Activated CD4-positive, alpha-beta memory T cell treated with anti-CD3 and anti-CD28 coated beads for 36 hours (primary cell): ENCODE measurements at places on chromosomes 5 and 9. TPM values are rescaled to one million over a fixed set of nuclear protein-coding genes. Genes with fewer than 3 reads are reported as not detected.
A peak's percentile ranks its signal among the peaks of the same experiment; 100 is the strongest.

DNA sequence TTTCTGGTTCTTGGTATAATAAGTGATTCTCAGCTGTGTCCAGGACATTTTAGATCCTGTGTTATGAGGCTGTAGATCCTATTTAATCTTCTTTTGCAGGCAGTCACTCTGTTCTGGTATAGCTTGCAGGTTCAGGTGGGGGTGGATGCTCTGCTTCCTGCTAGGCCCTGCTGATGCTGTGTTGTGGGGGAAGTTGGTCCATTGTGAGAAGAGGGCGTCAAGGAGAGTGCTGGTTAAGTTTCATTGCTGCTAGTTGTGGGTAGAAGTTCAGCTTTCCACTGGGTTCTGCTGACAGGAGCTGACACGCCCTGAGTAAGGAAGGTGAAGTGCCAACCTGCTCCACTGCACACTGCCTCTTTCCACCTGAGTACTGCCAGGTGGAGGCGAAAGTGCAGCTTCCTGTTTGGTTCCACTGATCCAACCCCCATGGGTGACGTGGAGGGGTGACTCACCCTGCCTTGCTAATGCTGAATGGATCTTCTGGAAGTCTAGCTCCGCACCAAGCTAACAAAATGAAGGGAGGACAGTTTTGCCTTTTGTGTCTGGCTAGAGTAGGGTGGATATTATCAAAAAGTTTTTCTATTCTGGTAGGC is 16.3 kb downstream of the NMRK1 start:
- DNase-seq = peak; percentile 86
- no peaks in the 10 kb centered on the region for H3K27me3 ChIP-seq
- H3K4me1 ChIP-seq = peaks cover 27% of the 10 kb centered on the region
- peaks cover 21% of the 10 kb centered on the region for H3K36me3 ChIP-seq
- H3K4me3 ChIP-seq = no peak overlapping the region

- H3K4me3 ChIP-seq = no peak overlapping the region
- no peaks in the 10 kb centered on the region for H3K4me1 ChIP-seq
- peaks cover 2% of the 10 kb centered on the region for H3K36me3 ChIP-seq
- peaks cover 29% of the 10 kb centered on the region for H3K27me3 ChIP-seq
- DNase-seq = no peak
Observed at GRCh38 chr5:1995491-1995890, 112.8 kb upstream of the IRX4 start.

GRCh38 chr9:115005322-115005721 is 74.9 kb upstream of the TNFSF8 start:
- H3K4me3 ChIP-seq = no peak overlapping the region
- H3K4me1 ChIP-seq = peaks cover 83% of the 10 kb centered on the region
- peaks cover under 1% of the 10 kb centered on the region for H3K27me3 ChIP-seq
- peak overlapping the region; percentile 73 for H3K27ac ChIP-seq
- DNase-seq = no peak
- no peaks in the 10 kb centered on the region for H3K36me3 ChIP-seq

GRCh38 chr5:135567661-135568060 is 11.1 kb downstream of the CXCL14 start:
- H3K27ac ChIP-seq = no peak overlapping the region
- peaks cover 11% of the 10 kb centered on the region for H3K27me3 ChIP-seq
- H3K36me3 ChIP-seq = no peaks in the 10 kb centered on the region
- H3K4me3 ChIP-seq = no peak overlapping the region
- no peaks in the 10 kb centered on the region for H3K4me1 ChIP-seq
- DNase-seq = no peak

DNA sequence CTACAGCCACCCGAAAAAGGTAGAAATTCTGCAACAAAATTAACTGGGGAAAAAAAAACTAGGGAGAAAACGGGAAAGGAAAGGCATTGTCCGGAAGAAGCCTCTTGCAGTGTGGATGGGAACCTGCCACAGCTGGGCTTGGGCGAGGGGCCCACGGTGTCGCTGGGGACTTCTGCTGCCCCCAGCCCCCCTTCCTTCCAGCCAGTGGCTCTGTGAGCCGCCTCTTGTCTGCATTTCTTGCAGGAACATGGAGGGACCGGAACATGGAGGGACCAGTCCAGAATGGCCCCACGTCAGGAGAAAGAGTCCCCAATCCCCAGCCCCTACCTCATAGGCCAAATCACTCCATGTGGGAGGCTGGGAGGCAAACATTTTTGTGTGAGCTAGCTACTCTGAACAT is 36.9 kb upstream of the EXOC3 start:
- no peak for DNase-seq
- H3K4me1 ChIP-seq = peaks cover 14% of the 10 kb centered on the region
- peaks cover 1% of the 10 kb centered on the region for H3K36me3 ChIP-seq
- peaks cover 33% of the 10 kb centered on the region for H3K27me3 ChIP-seq
- no peak overlapping the region for H3K4me3 ChIP-seq
- H3K27ac ChIP-seq = no peak overlapping the region

GRIA1 gene
- total RNA-seq = not detected

GRCh38 chr5:122252319-122252718 is 59.7 kb upstream of the SNCAIP start:
- no peaks in the 10 kb centered on the region for H3K27me3 ChIP-seq
- no peak for DNase-seq
- no peak overlapping the region for H3K4me3 ChIP-seq
- no peaks in the 10 kb centered on the region for H3K36me3 ChIP-seq
- no peaks in the 10 kb centered on the region for H3K4me1 ChIP-seq
- H3K27ac ChIP-seq = no peak overlapping the region

DNA sequence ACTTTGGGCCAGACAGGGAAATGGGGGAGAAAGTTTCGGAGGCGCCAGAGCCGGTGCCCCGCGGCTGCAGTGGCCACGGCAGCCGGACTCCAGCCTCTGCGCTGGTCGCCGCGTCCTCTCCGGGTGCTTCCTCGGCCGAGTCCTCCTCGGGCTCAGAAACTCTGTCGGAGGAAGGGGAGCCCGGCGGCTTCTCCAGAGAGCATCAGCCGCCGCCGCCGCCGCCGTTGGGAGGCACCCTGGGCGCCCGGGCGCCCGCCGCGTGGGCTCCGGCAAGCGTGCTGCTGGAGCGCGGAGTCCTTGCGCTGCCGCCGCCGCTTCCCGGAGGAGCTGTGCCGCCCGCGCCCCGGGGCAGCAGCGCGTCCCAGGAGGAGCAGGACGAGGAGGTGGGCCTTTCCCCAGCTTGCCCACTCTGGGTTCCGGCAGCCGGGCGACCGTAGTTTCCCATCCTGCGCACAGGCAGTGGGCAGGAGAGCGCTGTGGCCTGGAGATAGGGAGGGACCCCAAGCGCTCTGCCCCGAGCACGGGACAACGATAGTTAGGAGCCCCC is 516 bp downstream of the MAST4 start:
- H3K36me3 ChIP-seq = no peaks in the 10 kb centered on the region
- no peak overlapping the region for H3K27ac ChIP-seq
- H3K4me3 ChIP-seq = peak overlapping the region; percentile 60
- H3K4me1 ChIP-seq = peaks cover 17% of the 10 kb centered on the region

ECSCR gene
- 3.7 TPM for total RNA-seq

DNA sequence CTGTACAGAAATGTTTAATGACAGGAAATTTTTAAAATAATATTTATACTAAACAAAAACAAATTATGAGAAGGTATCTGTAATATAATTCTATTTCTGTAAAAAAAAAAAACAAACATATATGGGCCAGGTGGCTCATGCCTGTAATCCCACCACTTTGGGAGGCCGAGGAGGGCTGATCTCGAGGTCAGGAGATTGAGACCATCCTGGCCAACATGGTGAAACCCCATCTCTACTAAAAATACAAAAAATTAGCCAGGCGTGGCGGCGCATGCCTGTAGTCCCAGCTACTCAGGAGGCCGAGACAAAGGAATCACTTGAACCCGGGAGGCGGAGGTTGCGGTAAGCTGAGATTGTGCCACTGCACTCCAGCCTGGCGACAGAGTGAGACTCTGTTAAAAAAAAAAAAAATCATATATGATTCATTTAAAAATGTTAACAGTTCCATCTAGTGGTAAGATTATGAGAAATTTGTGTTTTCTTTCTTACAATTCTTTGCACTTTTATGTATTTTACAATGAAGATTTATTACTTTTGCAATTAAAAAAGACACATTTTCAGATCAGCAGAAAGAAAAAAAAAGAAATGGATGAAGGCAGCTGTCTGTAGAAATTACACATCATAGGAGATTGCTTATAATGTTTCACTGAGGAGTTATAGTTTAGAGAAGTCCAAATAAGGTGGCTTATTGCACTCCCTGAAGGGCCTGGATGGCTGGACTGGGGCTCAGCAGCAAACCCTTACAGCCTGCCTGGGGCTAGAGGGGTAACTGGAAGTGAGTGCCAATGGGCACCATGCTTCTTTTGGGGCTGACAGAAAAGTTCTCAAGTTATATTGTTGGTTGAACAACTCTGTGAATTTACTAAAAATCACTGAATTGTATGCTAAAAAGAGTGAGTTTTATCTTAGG is 20.3 kb downstream of the C9orf153 start:
- no peak for DNase-seq
- no peaks in the 10 kb centered on the region for H3K36me3 ChIP-seq
- H3K4me1 ChIP-seq = peaks cover 9% of the 10 kb centered on the region
- H3K27ac ChIP-seq = no peak overlapping the region
- no peak overlapping the region for H3K4me3 ChIP-seq

FOXD4L5 gene
- total RNA-seq = 0.07 TPM

STPG3 gene
- not detected for total RNA-seq
